HS-27A (cell line): ENCODE measurements at places on chromosomes 3 and 15.

GRCh38 chr3:58093574-58094195, 85.5 kb downstream of the FLNB start:
- DNase-seq = peak; percentile 61

- no peak for DNase-seq
Observed at GRCh38 chr15:66580643-66581042, 14.8 kb upstream of the LCTL start.

DNA sequence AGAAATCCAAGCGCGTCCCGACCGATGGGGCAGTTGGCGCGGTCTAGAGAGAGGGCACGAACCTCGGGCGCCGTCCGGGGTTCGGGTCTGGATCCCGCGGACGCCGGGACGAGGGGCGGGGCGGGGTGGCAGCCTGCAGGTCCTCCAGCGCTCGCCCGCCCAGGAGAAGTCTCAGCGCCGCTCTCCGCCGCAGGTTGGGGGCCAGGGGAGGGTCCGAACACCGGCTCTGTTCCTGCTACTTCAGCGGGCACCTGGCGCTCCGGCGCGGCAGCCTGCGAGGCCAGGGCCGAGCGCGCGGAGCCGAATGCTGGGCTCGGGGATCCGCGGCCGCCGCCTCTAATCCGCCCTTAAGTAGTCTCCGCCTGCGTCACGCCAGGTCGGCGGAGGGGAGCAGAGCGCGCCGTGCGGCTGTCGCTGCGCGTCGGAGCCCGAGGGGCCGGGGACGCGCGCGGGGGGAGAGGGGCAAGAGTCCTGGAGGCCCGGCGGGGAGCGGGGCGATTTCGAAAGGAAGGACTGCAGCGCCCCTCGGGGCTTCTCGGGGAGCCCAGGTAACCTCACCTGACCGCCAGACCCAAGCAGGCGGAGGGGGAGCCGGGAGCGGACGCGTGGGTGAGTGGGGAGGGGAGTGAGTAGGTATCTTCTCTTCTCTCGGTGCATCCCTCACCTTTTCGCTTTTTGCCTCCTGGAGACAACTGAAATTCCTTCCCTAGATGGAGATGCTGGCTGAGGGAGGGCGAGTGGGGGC, at the start of gene GJD2:
TSS of gene GJD2 (minus strand) at position 325 of the 745 bp plus-strand sequence. CDS start 510 bp downstream, outside the sequence.
- DNase-seq = no peak

GRCh38 chr15:42345504-42345903, 13.8 kb upstream of the CAPN3 start:
- DNase-seq = no peak
